Immature natural killer cell (primary cell): ENCODE measurements at places on chromosomes 12 and 14.

- no peak for DNase-seq
Observed at GRCh38 chr14:91750634-91751198, 18.8 kb upstream of the CATSPERB start.

DNA sequence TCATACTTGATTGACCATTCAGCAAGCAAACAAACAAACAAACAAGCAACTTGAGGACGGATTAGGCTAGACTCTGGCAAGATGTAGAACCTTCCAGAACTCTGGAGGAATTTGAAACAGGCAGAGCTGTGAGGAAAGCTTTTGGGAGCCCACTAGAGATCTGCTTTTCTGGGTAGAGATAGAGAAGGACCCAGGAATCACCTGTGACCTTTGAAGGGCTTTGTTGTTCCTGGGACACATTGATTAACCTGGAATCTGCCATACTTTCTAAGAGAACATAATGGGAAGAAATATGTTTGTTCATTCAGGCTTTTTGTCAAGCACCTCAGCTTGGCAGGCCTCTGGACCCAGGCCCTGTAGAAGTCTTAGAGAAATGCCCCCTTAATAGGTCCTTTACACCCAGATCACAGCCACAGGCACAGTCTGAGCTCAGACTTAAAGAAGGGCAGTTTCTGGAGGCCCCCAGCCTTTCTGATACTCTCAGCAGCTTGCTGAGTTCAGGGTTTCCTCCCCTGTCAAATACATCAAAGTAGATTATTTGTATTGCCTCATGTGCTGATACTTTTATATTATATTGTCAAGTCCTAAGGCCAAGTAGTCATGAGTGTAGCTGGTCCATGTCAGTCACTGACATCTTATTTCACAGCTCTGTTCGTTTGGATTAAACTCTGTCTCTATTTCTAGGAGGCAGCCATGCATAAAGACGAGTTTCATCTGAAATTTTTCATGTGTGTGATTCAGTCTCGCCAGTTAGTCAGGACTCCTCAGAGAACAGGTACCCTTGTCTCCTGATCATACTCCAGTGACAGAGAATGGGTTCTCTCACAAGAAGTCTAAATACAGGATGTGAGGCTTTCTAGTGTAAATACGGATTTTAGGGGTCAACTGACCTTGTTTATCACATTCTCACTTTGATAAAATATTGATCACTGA is 1.1 kb upstream of the SENP1 start:
- DNase-seq: no peak

DNA sequence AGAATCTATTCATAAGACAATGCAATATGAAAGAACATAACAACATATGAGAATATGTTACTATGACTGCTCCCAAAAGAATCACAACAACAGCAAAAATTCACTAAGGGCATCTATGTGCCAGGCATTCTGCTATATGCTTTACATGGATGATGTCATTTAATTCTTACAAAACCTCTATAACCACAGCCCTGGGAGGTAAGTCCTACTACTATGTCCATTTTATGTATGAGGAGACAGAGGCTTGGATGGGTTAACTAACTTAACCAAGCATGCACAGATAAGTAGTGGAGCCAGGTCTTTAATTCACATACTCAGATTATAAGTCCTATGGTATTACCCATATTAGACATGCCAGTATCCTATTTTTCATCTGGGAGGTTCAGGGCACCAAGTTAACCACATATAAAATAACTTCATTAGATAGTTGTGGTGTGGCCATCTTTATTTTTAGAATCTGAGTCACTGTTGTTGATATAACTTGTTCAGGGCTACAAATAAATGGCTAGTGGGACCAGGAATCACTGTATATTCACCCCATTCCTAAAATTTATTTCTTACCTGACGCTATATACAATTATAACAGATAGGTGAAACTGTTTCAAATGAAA is 33.2 kb upstream of the RAD51AP1 start:
- no peak for DNase-seq

DNA sequence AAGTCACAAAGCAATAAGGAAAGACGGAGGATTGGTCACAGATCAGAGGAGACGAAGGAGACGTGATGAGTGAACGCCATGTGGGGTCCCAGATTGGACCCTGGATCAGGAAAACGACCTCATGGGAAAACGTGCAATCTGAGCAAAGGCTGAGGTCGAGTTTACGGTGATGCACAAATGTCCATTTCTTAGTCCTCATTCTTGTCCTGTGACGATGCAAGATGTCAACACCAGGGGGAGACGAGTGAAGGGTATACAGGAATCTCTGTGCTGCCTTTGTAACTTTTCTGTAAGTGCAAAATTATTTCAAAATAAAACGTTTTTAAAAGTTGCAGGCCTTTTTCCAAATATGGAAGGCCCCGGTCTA is 329.8 kb downstream of the MED13L start:
- no peak for DNase-seq

DNA sequence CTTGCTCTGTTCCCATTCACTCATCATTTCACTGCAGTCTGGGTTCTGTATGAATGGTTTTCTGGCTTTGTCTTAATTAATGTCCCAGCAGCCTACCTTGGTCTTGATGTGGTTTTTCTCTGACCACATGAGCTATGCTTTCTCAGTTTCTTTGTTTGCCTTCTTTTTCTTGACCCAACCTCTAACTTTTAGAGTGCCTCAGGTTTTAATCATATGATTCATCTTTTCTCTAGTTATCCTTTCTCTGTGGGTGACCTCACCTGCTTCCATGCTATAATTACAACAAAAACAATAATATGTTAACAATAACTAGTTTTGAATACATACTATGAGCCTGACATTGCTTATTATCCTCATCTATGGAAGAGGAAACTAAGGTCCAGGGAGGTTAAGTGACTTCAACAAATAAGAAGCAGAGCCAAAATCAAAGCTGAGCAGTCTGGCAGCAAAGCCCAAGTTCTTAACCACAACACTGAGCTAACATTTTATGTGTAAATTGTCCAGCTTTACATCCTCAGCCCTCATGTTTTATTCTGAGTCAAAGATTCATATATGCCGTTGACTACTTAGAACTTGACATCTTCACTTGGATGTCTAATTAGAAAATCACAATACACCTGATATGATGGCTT is 4.7 kb upstream of the EPYC start:
- no peak for DNase-seq

- DNase-seq: no peak
Observed at GRCh38 chr12:40945772-40946171, 242.3 kb upstream of the PDZRN4 start.
